NCI-H187 (cell line): ENCODE measurements at places on chromosomes 12 and 14.

DNA sequence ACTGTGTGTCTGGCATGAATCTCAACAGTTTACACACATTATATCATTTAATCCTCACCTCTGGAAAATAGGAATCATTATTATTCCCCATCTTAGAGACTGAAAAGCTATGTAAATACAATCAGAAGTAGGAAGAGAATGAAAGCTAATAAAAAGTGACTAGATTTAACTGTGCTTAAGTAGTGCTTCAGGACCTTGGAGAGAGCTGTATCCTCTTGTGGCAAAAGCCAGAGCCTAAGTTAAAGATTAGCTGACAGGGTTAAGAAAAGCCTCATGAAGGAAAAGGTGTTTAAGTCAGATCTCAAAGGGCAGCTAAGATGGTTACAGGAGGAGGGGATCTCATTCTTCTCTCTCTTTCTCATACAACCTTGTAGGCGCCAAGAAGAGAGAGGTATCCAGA lies 65.3 kb upstream of the TMEM233 start:
- no peak for DNase-seq

- no peak for DNase-seq
Measured at GRCh38 chr14:65179918-65180724, 77.8 kb upstream of the MAX start.

DNA sequence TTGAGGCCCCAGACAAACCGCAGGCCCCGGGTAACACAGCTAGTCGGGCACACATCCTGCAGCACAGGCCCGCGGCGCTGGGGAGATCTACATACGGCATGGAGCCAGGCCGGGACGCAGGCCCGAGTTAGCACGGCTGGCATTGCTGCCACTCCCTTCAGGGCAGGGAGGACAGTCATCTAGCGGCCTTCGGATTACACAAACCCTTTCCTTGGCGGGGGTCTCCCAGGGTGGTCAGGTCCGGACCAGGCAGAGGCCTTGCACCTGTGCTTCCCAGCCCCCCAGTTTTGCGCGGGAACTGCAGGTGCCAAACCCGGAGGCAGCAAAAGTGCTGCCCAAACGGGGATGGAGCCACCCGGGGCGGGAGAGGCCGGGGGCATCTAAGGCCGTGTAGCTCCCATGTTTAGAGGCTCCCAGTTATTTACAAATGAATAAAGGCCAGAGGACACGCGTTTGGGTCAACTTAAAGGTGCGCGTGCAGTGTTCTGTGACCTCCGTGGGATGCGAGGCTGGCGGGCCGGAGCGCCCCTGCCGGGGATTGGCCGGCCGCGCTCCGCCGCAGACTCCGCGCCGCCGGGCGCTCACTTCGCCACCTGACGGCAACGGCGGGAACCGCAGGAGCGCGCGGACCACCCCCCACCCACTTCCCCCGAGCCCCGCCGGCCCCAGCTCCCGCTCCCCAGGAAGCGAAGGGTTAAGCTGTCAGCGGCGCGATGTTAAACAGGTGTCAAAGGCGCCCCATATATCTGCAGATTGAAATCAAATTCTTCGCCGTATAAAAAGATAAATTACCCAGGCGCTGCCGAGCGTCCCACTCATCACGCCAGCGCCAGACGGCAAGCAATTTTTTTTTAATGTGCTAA lies 18.1 kb downstream of the VSX2 start:
- peak; percentile 13 for DNase-seq

GRCh38 chr14:37571391-37571790 lies 23.7 kb downstream of the FOXA1 start:
- DNase-seq = no peak

DNA sequence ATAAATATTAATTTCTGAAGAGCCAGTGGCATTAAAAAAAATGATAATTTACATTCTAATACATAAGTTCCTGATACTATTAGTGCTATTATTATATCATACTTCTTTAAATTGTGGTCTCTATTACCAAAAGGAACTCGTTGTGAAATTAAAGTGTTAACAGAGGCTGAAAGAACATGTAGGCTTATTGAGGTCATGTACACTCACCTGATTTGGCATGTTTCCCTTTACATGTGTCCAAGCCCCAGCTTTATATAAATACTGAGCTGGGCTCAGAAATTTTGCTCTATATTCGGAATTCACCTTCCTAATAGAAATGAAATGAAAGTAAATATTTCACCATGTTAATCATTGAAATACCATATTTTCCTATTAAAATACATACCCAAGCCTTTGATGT lies 11.0 kb downstream of the MDM1 start:
- no peak for DNase-seq

DNA sequence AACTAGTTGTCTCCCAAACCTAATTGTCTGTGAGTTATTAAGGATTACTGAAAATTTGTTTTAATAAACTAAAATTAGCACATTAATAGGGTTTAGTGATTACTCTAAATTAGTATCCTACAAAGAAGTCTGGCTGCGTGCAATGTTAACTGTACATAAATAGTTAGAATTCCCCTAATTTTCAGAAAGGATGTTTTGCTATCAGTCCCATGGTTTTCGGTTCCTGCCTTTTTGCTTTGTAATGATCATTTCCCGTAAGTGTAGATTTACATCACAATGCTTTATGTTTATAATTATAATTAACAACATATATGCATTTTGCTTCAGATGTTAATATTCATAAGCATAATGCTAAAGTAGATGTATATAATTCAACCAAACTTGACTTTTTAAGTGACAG lies 19.8 kb upstream of the LYZ start:
- DNase-seq = no peak

DNA sequence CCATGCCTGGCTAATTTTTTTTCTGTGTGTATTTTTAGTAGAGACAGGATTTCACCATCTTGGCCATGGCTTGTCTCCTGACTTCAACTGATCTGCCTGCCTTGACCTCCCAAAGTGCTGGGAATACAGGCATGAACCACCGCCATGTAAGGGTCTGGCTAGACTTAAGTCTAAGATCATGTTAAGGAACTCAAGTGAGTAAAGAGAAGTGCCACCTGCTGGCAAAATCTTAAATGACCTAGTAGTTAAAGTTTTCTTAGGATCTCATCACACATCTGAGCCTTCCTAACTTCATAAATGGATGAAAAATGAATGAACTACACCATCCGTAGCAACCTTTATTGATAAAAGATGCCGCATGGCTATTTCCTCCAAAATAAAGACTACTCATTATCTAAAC lies 1.7 kb upstream of the C12orf56 start:
- DNase-seq = no peak

DNA sequence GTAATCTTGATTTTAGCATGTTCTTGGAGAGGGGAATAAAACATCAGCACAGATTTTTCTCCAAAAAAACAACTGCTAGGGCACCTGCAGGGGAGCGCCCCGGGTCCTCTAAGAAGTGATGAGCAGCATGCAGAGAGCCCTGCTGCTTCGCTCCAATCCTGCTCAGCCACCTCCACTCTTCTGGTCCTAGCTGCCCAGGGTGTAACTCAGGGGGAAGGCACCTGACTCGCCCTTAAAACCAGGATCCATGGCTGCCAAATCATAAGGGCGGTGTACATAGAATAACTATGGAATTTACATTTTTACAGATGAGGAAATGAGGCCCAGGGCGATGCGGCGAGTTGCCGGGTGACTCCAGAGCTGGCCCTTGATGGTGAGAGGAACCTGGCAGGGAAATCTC lies 204.7 kb downstream of the CALM1 start:
- no peak for DNase-seq

- DNase-seq = no peak
Measured at GRCh38 chr14:104075530-104076151, 9.9 kb upstream of the ASPG start.
